GM20000 (cell line): ENCODE measurements at places on chromosomes 12 and 14.

GRCh38 chr14:23487216-23487615 lies 17.7 kb downstream of the NGDN start:
- DNase-seq, result no peak

- DNase-seq, result no peak
Measured at GRCh38 chr14:36834293-36834692, 172.6 kb downstream of the PAX9 start.

DNA sequence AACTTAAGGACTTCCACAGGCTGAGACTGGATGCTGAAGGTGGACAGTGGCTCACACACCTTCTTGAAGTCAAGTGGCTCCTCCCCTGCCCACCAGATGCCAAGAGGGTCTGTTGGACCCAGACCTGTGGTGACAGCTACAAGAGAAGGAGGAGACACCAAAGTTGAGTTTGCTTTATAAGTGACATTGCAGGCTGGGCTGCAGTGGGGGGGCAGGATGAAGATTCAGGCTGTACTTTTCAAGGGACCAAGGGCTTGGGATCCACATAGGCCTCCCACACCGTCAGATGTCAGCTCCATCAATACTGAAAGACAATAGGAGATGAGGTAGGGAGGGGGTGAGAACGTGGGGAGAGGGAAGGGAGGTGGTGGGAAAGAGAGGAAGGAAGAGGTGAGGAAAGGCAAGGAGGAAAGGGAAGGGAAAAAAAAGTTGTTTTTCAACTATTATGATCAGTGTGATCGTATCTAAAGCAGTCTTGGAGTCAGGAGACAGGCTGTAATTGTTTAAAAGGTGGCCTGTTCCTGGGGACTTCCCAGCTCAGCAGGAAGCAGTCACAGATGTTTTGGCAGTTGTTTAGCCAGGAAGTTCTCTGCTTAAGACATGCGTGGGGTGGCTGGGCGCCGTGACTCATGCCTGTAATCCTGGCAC lies 84.1 kb upstream of the RESF1 start:
- DNase-seq, result peak; percentile 69

DNA sequence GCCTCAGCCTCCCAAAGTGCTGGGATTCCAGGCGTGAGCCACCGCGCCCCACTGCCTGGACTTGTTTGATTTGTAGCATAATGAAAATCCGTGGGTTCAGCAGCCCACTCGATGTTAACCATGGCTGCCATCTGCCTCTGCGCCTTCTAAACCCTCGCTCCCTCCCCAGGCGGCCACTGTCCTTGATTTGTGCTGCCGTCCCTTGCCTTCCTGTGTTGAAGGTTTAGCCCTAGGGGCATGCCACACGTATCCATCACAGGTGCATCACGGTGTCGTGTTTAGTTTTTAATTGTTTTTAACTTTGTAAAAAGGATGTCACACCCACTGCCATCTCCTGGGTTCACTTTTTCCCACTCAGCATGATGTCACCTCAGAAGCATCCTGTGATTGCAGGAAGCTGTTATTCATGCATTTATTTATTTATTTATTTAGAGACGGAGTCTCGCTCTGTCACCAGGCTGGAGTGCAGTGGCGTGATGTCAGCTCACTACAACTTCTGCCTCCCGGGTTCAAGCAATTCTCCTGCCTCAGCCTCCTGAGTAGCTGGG lies 24.5 kb upstream of the ULK1 start:
- DNase-seq, result no peak

GRCh38 chr12:50637870-50638481 lies 125.9 kb upstream of the ATF1 start:
- DNase-seq, result peak; percentile 44

DNA sequence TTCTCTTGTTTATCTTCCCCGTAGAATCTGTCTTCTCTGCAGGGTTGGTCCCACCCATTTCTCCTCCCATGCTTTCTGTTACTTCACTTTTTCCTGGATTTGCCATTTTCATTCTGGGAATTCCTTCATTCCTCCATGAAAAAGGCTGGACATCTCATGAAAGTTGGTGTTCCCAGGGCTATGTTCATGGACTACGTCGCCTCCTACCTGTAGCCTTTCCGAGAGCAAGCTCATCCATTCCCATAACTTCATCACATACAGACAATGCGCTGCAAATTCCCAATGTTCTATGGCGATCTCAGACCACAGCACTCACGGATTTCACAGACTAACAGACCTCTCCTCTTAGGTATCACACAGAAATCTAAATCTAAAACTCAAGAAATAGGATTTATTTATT lies 217.1 kb downstream of the EXOC5 start:
- no peak for DNase-seq

DNA sequence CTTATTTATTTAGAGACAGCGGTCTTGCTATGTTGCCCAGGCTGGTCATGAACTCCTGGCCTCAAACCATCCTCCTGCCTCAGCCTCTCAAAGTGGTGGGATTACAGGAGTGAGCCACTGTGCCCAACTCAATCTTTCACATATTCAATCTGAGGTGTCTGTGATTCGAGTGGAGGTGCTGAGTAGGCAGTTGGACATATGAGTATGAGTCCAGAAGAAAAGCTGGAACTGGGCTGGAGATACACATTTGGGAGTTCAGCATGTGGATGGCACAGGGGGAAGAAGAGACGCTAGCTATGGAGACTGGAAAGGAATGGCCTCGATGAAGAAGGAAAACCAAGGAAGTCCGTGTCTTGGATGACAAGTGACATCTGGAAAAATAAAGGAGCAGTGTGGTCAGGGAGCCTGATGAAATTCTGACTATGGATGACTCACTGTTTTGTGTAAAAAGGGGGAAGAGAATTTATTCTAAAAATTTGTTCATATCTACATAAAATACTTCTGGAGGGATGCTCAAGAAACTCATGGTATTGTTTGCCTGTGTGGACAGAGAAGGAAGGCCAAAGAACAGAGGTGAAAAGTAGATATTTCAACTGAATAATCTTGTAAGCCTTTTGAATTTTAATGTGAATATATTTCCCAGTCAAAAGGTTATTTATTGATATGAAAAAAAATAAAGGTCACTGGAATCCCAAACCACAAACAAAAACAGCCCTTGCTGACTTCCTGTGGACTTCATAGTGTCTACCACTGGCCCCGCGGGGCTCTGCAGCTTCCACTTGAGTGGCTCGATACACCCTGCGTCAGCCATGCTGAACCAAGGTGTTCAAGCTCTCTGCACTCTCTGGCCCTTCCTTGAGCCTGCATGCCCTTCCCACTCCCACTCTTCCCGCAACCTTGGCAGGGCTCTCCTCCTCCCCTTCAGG lies 8.9 kb upstream of the LTA4H start:
- DNase-seq, result no peak

GRCh38 chr12:113071135-113072112 lies 14.9 kb downstream of the DTX1 start:
- DNase-seq, result no peak

- no peak for DNase-seq
Measured at GRCh38 chr12:11973396-11973795, 97.3 kb upstream of the BCL2L14 start.

DNA sequence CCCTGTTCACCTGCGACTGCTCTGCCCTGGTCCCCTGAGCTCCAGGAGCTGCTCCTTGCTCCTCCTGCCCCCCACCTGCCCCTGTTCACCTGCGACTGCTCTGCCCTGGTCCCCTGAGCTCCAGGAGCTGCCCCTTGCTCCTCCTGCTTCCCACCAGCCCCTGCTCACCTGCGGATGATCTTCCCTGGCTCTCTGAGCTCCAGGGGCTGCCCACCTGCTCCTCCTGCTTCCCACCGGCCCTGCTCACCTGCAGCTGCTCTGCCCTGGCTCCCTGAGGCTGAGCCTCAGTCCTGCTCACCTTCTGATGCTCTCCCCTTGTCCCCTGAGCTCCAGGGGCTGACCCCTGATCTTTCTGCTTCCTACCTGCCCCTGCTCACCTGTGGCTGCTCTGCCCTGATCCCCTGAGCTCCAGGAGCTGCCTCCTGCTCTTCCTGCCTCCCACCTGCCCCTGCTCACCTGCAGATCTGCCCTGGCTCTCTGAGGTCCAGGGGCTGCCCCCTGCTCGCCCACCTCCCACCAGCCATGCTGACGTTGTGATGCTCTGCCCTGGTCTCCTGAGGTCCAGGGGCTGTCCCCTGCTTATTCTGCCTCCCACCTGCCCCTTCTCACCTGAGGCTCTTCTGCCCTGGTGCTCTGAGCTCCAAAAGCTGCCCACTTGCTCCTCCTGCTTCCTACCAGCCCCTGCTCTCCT lies 219.2 kb downstream of the TMEM121 start:
- no peak for DNase-seq

GRCh38 chr12:127963933-127964332 lies 303.0 kb upstream of the TMEM132C start:
- no peak for DNase-seq

- DNase-seq, result no peak
Measured at GRCh38 chr12:106794369-106794768, 19.9 kb downstream of the RIC8B start.

DNA sequence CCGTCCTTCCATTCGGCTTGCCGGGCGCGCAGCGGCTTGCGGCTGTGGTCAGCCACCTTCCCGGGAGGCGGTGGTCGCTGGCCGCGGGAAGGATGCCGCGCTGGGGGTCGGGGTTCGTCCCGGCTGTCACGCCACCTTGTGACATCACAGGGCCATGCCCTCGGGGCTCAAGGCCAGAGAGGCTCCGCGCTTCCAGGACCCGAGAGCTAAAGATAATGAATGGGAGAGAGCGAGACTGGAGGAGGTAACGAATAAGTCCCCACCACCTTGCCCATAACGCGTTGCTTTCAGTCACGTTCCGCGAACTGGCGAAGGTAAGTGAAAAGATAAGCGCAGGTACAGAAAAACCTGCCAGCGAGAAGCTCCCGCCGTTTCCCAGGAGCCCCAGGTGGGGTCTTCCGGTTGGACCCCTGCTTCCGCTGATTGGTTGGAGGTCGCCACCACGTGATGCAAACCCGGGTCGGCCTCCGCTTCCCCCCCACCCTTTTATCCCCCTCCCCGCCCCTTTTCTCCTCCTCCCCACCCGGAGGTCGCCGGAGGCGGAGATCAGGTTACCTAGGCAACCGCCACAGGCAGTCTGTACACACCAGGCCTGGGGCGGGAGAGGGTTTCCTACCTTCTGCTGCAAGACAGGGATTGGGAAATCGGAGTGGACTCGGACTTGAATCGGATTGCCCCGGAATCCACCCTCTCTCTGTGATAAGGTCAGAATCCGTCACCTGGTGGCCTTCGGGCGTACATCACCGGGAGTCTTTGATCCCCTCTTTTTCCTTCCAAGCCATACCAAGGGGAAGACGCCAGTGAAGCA lies at the start of gene LRRC9:
TSS of gene LRRC9 (plus strand) at position 575 of the 808 bp plus-strand sequence.
- no peak for DNase-seq

- DNase-seq, result no peak
Measured at GRCh38 chr12:77782034-77782433, 48.7 kb upstream of the NAV3 start.

- peak; percentile 43 for DNase-seq
Measured at GRCh38 chr14:57066887-57067513, 201.7 kb downstream of the EXOC5 start.

DNA sequence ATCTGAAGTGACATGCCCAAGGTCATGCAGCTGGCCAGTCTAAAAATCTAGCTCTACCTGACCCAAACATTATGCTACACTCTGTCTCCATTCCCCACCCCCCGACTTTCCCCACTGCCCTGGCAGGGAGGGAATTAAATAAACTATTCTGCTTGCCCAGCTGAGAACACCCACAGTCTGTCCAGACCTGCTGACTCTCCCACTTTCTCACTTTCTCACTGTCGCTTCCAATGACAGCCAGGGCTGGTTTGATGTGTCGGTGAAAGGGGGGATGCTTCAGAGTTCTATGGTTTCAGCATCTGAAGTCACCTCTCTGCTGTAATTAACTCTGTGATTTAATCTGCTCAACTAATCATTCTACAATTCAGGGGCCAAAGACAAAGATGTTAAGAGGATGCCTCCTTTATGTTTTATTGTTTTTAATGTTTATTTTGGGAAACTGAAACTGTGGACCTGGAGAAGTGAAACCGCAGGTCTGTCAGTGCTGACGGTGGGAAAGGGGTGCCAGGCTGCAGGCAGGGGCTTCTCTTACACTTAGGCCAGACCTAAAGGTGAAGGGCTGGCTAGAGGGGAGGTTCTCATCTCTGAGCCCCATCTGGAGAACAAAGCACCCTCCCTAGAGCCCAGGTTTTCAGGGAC lies 8.1 kb upstream of the MSI1 start:
- no peak for DNase-seq

DNA sequence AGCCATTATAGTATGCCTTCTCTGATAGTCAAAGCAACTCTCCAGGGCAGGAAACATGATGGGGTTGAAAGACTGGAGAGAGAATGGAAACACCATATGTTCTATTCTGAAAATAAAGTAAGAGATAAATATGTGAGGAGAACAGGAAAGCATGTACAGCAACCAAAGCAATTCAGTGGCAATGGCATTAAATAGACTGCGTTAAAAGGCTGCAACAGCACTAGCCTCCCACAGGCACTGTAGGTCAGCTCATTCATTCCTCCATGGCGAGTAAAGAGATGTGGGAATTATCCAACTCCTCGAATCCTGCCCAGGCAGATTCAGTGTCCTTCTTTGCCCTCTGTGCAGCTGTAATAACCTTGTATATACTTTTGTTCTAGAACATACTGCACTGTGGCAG lies 43.8 kb downstream of the ANO6 start:
- no peak for DNase-seq

DNA sequence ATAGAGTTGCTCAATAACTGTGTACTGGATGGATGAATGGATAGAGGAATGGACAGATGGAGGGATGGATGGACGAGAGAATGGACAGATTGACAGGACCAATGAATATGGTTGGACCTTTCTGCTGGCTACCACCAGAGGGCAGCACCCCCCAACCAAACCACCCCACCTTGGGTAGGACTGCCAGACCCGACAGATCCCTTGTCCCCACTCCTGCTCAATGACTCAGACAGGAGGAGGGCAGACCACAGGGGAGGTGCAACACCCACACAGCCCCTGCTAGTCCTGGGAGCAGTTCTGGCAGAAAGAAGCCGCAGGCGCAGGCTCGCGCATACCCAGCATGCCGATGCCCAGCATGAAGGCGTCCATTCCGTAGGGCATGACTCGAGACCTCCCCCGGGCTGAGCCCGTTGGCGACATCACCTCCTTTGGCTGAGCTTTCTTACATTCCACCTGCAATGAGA lies 12.4 kb downstream of the MSI1 start:
- peak; percentile 91 for DNase-seq

DNA sequence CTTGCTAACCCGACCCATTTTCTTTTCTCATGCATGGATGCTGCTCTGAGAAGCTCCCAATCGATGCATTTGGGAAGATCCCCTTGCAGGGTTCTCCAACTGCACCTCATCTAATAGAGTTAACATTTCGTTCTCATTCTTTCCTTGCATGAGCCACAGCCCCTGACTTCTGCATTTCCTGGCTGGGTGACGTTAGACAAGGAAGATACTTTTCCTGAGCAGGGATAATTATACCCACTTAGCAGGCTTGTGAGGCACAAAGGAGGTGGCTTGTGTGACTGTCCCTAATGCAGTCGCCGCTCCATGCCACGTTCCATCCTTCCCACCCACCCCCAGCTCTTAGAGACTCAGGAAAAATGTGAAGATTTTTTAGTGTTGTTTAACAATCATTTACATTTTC lies 195.1 kb downstream of the CHST11 start:
- DNase-seq, result no peak
